ENCODE measurements at places on chromosomes 11 and 22. TPM values are rescaled to one million over a fixed set of nuclear protein-coding genes. Genes with fewer than 3 reads are reported as not detected.

DNA sequence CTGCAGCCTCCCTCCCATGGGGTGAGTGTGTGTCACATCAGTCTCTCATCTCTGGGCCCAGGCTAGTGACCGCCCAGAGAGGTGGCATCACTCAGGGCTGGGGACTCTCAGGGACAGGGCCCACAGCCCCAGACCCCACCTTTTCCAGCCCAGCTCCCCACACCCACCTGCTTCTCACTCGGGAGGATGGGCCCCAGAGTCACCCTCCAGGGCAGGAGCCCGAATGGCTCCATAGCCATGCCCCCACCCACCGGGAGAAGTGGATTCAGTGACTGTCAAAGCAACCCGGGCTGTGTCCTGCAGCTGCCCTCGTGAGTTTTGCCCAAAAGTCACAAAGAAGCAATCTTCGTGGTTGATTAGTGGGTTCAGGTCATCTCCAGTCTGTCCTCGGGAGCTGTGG lies 26.0 kb downstream of the PARVG start:
- no peak for DNase-seq

Gene CASP5
- not detected for polyA plus RNA-seq

GRCh38 chr11:110919241-110919922 lies 207.1 kb upstream of the ARHGAP20 start:
- no peak for DNase-seq

- no peak for DNase-seq
These were observed 620.3 kb downstream of the NELL1 start for GRCh38 chr11:21289686-21290085.

Gene CARD18
- polyA plus RNA-seq = not detected

Gene CAPN5
- polyA plus RNA-seq = 18.8 TPM

Gene MGAT3
- polyA plus RNA-seq = not detected

- DNase-seq = no peak
These were observed 146.8 kb upstream of the TTC12 start for GRCh38 chr11:113167599-113167998.

Gene ART1
- not detected for polyA plus RNA-seq

- DNase-seq = no peak
These were observed 49.8 kb upstream of the LMO2 start for GRCh38 chr11:33941637-33942160.

DNA sequence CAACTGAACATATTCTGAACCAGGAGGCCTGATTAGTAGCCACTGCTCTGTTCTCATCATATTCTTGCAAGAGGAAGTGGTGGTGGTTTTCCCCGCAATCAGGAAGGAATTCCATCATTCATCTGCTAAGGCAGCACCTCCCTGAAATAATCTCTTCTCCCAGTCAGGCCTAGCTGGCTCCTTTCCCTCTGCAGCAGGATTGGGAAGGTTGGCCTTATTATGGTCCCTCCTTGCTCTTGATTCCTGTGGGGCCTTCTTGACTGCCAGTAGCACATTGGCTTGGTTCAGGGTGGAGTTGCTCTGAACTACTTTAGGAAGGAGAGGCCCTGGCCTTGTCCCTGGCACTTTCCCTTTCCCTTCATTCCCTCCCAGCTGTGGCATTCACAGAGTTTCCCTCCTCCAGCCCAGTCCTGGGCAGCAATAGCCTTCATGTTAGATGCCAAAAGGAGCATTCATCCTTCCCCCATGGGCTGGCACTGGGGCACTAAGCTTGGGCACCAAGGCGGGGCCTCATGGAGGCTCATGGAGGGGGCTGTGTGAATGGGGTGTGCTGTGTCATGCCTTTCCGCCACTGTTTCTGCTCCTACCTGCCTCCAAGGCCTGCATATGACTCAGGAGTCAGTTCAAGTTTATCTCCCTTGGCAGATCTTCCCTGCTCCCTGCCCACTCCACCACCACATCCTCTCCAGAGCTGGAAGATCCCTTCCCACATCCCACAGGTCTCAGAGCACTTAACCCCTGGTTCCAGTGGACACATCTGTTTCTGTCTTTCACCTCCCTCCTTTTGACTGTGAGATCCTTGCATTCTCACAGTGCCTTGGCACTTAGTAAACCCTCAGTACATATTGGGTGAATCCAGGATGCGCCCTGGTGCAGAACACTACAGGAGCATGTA lies 27.6 kb upstream of the CD44 start:
- peak; percentile 6 for DNase-seq
